ENCODE measurements at places on chromosomes 4 and X.

DNA sequence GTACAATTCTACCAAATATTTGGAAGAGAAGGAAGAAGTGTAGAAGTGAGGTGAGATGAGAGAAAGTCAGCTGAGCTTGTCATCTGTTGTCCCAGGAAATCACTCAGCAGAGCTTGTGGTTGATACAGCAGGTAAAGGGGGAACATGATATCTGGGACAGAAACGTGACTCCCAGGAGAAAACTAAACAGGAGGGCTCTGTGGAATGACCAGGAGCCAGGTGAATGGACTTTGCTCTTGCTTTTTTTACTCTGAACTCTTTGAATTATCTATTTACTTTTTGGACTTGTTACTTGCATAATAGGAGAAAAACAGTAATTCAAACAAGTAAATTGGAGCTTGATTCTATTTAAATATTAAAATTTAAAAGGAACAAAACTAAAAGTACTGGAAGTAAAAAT, 555.6 kb upstream of the FRG1 start:
- no peak for DNase-seq

DNA sequence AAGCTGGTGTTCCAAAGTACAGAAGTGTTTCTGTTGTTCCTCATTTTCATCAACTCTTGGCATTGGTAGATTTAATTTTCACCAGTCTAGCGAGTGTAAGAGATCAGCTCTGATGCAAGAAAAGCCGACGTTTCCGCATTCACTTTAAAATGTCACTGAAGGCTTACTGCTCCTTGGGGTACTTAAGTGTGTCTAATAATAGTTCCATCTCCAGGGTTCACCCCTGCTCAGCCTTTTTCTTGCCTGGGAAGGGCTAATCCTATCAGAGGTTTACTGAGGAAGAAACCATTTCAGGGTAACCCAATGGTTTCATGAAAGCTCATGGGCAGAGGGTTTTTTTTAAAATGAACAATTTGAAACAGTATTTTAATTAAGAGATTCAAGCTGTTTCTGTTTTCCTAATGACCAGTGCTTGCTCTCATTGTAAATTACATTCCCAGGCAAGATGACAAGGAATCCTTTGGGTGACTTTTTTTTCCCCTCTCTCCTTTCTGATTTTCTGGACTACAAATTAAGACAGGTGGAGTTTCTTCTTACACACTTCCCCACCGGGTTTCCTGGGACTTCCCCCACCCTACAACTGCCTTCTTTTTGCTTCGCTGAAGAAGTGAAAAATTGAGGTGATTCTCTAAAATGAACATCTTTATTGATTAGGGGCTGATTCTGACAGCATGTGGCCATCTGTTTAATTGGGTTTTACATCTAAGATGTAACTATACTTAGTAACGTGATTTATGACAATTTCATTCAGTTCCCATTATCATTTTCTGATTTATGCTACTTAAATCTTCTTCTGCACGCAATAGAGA, 78.7 kb upstream of the CBLL2 start:
- DNase-seq: no peak

- no peak for DNase-seq
Observed at GRCh38 chrX:112696481-112696880, 16.7 kb upstream of the LHFPL1 start.

- no peak for DNase-seq
Observed at GRCh38 chr4:120819805-120820437, 102.6 kb downstream of the PRDM5 start.

- no peak for DNase-seq
Observed at GRCh38 chr4:185793716-185794115, 18.3 kb downstream of the SORBS2 start.

GRCh38 chrX:23332888-23333821, 1.5 kb upstream of the PTCHD1 start:
- DNase-seq: no peak

DNA sequence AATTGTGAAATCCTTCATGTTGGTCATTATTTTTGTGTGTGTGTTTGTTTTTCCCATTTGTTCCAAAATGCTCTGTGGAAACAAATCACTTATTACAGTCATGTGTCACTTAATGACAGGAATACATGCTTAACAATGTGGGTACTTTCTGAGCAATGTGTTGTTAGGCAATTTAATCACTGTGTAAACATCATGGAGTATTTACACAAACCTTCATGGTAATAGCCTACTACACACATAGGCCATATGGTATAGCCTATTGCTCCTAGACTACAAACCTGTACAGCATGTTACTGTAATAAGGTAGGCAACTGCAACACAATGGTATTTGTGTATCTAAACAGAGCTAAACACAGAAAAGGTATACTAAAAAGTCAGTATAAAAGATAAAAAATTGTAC, 388.9 kb upstream of the PPP1R2C start:
- DNase-seq: peak; percentile 33

GRCh38 chrX:567891-568290, 62.7 kb upstream of the SHOX start:
- DNase-seq: no peak

GRCh38 chrX:118058924-118059323, 57.7 kb downstream of the KLHL13 start:
- no peak for DNase-seq

DNA sequence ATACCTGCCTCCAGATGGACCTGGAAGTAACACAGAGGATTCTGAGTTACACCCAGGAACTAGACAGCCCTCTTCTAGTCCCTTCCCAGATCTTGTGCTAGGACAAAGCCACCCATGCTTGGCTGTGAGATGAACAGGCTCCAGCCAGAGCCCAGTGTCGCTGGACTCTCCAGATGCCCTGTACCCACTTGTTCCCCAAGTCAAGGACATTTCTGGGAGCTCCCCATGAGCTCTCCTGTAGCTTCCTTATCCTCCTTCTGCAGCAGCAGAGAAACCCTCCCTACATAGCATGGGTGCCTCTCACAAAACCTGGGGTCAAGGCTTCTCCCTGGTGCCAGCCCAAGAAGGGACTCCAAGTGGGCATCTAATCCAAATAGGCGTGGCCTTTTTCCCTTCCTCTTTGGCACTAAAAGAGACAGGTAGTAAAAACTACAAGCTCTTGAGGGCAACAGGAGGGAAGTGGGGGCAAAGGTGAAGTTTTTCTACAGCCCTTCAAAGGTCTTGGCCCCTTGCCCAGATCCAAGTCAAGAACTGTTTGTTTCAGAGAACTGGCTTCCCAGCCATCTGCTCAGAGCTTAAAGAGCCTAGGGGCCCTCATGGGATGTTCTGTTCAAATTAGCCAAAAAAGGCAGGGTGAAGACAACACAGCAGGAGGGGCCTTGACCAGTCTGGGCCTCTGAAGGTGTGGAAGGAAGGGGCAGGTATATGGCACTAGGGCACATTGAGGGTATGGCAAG, 8.5 kb upstream of the ERCC6L start:
- no peak for DNase-seq

DNA sequence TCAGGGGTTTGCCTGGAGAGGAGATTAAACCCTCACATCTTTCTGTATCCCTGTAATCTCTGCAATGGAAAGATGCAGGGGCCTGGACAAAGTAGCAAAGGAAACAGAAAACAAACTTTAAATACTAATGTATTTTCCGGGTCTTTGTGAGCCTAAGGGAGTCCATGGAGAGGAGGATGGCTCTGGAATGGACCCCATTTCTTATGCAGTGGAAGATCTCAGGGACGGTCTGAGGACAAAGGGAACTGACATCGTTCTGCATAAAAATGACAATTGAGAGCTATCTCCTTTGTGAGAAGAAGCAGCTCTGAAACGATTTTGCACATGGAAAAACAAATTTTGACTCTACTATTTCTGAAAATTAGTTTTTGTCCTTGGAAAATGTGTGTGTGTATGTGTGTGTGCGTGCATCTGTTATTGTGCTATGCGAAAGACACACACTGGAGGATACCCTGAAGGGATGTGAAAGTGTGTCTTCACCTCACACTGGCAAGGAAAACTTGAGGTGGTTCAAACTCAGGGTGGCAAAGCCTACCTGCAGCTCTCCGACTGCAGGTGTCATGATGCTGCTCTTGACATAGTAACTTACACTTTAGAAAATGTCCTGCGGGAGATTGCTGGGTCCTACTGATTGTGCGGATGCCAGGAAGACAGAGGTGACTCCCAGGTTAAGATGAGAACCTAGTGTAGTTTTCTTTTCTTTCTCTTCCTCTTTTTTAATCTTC, 126.4 kb upstream of the JADE1 start:
- no peak for DNase-seq

DNA sequence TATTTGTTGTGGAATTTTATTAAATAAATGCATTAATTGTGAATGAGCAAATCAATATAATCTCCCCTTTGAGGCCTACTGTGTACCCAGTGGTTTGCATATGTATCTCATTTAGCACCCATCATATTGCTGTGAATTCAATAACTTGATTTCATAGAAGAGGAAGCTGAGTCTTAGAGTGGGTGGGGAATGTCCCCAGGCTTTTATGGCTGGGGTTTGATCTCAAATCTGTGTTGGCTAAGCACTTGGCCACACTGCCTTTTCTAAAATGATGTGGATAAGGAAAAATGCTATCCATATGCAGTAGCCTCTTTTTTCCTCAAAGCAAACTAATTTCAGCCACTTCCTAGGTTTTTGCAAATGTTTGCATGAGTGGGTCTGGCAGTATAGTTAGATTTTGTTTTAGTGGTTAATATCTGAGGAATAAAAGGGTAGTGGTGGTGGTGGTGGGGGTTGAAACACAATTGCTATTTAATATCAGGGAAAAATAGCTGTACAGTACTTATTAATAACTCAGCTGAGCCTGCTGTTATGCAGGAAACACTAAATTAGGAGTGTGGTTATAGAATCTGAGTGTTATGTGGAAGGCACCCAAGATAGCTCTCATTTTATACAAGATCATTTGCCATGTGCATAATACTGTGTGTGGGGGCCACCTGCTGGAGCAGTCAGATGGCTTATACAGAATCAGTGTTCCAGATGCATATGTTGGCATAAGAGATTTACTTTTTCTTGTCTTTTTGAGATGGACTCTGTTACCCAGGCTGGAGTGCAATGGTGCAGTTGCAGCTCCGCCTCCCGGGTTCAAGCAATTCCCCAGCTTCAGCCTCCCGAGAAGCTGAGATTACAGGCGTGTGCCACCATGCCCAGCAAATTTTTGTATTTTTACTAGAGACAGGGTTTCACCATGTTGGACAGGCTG, 108.0 kb downstream of the TMEM131L start:
- DNase-seq: no peak

DNA sequence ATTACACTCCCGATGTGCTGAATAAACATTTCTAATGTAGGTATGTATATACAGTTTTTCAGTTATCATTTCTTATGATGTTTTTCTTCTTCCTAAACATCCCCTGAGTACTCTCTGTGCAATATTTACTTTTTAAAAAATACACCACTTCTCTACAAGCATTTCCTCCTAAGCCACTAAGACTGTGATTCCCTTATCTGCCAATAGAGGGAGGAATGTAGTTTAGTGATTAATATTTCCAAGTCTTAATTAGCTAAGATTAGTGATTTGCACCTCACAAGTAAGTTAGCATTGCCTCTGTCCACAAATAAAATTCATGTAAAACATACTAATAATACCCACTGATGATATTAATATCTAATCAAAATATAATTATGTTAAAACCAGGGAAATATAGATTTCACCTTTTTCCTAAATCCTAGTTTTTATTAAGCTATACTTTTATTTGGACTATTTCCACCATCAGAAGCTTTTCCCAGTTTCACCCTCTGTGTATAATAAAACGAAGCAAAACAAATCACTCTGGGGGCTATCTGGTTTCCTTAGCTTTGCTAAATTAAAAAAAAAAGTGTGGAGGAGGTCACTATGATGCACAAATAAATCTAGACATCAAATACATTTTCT, 909.1 kb downstream of the FAT4 start:
- DNase-seq: no peak

DNA sequence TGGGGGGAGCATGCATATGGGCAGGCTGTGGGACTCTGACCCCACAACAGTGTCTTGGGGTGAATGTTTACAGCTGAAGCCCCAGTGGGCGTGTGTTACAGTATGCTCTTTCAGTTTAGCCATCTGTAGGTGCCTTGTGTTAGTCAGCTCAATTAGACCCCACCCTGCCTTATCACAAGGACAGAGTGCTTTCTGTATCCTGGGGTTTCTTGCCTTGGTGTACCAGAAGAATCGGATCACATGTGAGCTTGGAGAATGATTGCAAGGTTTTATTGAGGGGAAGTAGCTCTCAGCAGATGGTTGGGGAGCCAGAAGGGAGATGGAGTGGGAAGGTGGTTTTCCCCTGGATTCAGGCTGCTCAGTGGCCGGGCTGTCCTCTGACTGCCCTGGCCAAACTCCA, 27.3 kb downstream of the SH3BGRL start:
- no peak for DNase-seq

GRCh38 chr4:155032521-155033229, 175.8 kb upstream of the NPY2R start:
- no peak for DNase-seq

DNA sequence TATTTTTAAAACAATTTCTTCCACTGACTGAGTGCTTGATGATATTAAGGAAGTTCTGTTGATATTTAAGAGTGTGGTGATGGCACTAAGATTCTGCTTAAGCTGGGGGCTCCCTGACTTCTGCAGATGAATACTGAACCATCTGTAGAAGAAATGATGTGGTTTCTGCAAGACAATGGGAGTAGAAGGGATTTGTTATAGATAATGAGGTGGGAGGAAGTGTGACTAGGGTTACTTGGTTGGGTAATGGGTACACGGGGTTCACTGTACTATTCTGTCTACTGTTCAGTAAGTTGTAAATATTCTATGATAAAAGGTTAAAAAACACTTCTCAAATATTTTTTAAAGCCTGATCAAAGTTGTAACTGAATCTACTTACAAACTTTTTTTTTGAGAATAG, 60.9 kb upstream of the TXK start:
- DNase-seq: no peak

DNA sequence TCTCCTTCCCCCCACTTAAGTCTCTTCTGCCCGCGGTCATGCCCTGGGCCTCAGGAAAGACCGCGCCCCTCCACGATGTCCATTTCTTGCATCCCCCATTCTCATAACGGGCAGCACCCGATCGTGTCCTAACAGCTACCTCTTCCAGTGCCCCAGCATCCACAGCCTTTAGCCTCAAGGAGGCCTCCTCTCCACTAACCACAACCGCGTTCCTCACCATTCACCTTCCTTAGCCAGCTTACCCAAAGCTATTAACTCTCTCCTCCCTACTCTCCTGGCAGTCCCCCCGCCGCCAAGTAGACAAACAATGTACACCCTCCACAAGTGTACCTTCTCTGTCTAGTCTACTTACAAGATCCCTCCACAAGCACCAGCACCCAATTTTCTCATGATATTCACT, 58.6 kb upstream of the PAGE5 start:
- no peak for DNase-seq

Measured in NCI-H1417 treated with DMSO at 0.1 percent for 48 hours (cell line).